ENCODE measurements at places on chromosomes 13 and 19. TPM values are rescaled to one million over a fixed set of nuclear protein-coding genes. Genes with fewer than 3 reads are reported as not detected.

- no peaks in the 10 kb centered on the region for H3K36me3 ChIP-seq
- peak; percentile 60 for DNase-seq
- H3K27ac ChIP-seq: no peak overlapping the region
- H3K4me1 ChIP-seq: peaks cover 14% of the 10 kb centered on the region
- no peak overlapping the region for H3K4me3 ChIP-seq
- no peaks in the 10 kb centered on the region for H3K27me3 ChIP-seq
These were observed 4.7 kb upstream of the TUBGCP3 start for GRCh38 chr13:112592647-112593046.

Gene NLRP4
- 0.04 TPM for polyA plus RNA-seq

DNA sequence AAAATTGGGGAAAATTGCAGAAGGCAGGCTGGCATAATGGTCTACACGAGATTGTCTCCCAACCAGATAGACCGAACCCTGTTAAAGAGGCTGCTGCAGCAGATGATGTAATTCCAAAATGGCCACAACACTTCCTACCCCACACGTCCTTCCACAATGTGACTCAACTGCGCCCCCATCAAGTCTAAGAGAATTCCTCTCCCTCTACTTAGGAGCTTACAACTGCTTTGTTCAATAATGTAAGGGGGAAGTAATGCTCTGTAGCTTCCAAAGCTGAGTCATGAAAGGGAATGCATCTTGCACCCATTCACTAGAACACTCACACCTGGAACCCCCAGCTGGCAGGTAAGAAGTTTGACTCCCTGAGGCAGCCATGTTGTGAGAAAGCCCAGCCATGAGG, 117.8 kb upstream of the IRS2 start:
- H3K27me3 ChIP-seq: no peaks in the 10 kb centered on the region
- H3K4me3 ChIP-seq: no peak overlapping the region
- DNase-seq: no peak
- H3K36me3 ChIP-seq: no peaks in the 10 kb centered on the region

- peak overlapping the region; percentile 15 for H3K27ac ChIP-seq
- no peaks in the 10 kb centered on the region for H3K36me3 ChIP-seq
- DNase-seq: no peak
- H3K27me3 ChIP-seq: no peaks in the 10 kb centered on the region
These were observed 34.1 kb downstream of the DLEU7 start for GRCh38 chr13:50809133-50810090.

- H3K36me3 ChIP-seq: no peaks in the 10 kb centered on the region
- peak within 1 kb of the TSS; percentile 79 for H3K27ac ChIP-seq
- H3K4me3 ChIP-seq: peak within 1 kb of the TSS; percentile 69
These were observed at the start of gene FUT1 for GRCh38 chr19:48752496-48753365. TSS of gene FUT1 (minus strand) at chr19:48752641. CDS start at chr19:48751281, 1,360 bp downstream.

DNA sequence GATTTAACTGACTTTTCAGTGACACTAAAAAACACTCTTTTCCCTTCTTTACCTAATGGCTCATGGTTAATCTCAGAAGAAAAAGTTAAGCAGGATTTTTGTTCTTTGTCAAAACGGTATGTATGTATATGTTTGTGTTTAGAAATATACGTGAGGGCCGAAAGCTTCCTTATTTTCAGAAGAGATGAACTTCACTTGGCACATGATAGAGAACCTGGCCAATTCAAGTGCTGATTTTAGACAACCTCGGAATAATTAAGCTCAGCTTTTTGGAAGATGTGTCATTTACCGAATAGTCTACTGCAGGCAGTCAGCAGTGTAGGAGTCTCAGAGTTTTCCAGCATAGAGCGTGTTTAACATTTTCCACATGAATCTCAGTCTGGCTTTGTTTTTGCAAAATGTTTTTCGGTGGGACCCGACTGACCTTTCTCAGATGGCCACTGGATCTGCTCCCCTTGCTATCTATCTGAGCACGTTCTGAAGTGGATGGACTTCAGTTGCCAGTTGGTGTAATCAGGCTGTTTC, 4.6 kb downstream of the RNASEH2B start:
- H3K36me3 ChIP-seq: no peaks in the 10 kb centered on the region
- DNase-seq: no peak
- peaks cover 81% of the 10 kb centered on the region for H3K4me1 ChIP-seq
- H3K27me3 ChIP-seq: no peaks in the 10 kb centered on the region
- H3K27ac ChIP-seq: peak overlapping the region; percentile 85

- no peak for DNase-seq
- H3K27me3 ChIP-seq: no peaks in the 10 kb centered on the region
- no peaks in the 10 kb centered on the region for H3K4me1 ChIP-seq
- H3K4me3 ChIP-seq: no peak overlapping the region
These were observed 145.8 kb downstream of the KCNRG start for GRCh38 chr13:50161052-50161451.

Gene PSENEN
- polyA plus RNA-seq: 61.9 TPM

GRCh38 chr19:50779504-50780457, 9.5 kb downstream of the GPR32 start:
- peaks cover 87% of the 10 kb centered on the region for H3K27me3 ChIP-seq
- H3K27ac ChIP-seq: no peak overlapping the region
- H3K4me3 ChIP-seq: no peak overlapping the region
- H3K4me1 ChIP-seq: peaks cover 2% of the 10 kb centered on the region
- H3K36me3 ChIP-seq: no peaks in the 10 kb centered on the region

DNA sequence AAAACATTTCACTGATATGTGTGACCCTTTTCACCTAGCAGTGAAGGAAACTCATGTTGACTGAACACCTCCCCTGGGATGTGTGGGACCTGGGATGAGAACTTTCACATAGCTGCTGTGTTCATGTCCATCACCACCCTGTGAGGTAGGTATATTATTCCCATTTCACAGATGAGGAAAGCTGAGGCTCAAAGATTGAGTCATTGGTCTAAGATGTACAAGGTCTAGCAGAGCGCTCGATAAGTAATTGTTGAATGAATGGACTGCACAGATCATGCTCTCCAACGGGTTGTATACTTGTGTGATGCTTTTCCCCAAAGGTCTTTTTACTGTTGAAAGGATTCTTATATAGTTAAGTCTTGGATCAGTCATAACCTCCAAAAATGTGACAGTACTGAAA, 75.6 kb upstream of the TSC22D1 start:
- no peaks in the 10 kb centered on the region for H3K27me3 ChIP-seq
- H3K27ac ChIP-seq: no peak overlapping the region
- no peaks in the 10 kb centered on the region for H3K4me1 ChIP-seq
- no peaks in the 10 kb centered on the region for H3K36me3 ChIP-seq
- DNase-seq: no peak

Gene CFAP97D2
- polyA plus RNA-seq: not detected

GRCh38 chr13:51958217-51958547, 53.1 kb downstream of the ATP7B start:
- H3K27me3 ChIP-seq: no peaks in the 10 kb centered on the region
- H3K27ac ChIP-seq: no peak overlapping the region
- no peaks in the 10 kb centered on the region for H3K36me3 ChIP-seq
- H3K4me3 ChIP-seq: no peak overlapping the region
- peaks cover 10% of the 10 kb centered on the region for H3K4me1 ChIP-seq

Gene TEX101
- polyA plus RNA-seq: not detected

GRCh38 chr13:46495651-46496050, 57.3 kb upstream of the LRCH1 start:
- H3K27ac ChIP-seq: no peak overlapping the region
- no peaks in the 10 kb centered on the region for H3K36me3 ChIP-seq
- H3K27me3 ChIP-seq: no peaks in the 10 kb centered on the region
- DNase-seq: no peak
- H3K4me3 ChIP-seq: no peak overlapping the region
- H3K4me1 ChIP-seq: peaks cover 9% of the 10 kb centered on the region

GRCh38 chr19:15892012-15892411, 5.9 kb downstream of the CYP4F2 start:
- H3K27ac ChIP-seq: no peak overlapping the region
- no peak overlapping the region for H3K4me3 ChIP-seq

DNA sequence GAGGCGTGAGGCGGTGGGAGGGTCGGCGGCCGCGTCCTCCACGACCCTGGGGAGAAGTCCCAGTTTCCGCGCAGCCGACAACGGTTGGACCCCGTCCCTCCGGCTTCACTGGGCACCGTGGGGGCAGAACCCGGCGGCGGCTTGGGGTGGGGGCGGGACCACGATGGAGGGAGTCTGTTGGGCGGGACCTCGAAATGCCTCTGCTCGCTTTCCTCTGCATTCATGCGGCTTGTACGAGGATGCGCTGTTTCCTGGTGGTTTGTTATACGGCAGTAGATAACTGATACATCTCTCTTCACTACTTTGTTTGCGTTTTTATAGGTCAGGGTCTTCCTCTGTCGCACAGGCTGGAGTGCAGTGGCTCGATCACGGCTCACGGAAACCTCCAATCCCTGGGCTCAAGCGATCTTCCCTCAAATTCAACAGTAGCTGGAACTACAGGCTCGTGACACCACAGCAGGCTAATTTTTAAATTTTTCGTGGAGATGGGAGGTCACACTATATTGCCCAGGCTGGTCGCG, 24.6 kb upstream of the ZNF846 start:
- DNase-seq: no peak
- H3K27ac ChIP-seq: peak overlapping the region; percentile 91
- no peaks in the 10 kb centered on the region for H3K36me3 ChIP-seq
- H3K4me3 ChIP-seq: peak overlapping the region; percentile 54
- H3K4me1 ChIP-seq: peaks cover 3% of the 10 kb centered on the region

- H3K27ac ChIP-seq: no peak overlapping the region
- H3K4me1 ChIP-seq: no peaks in the 10 kb centered on the region
- H3K27me3 ChIP-seq: no peaks in the 10 kb centered on the region
- H3K36me3 ChIP-seq: no peaks in the 10 kb centered on the region
These were observed 709.4 kb downstream of the PCDH17 start for GRCh38 chr13:58340895-58341294.

GRCh38 chr19:38932425-38933179, 1.9 kb downstream of the MRPS12 start:
- no peak overlapping the region for H3K27ac ChIP-seq
- H3K4me3 ChIP-seq: no peak overlapping the region
- peaks cover 48% of the 10 kb centered on the region for H3K4me1 ChIP-seq
- no peaks in the 10 kb centered on the region for H3K27me3 ChIP-seq
- H3K36me3 ChIP-seq: peaks cover 33% of the 10 kb centered on the region

- no peak overlapping the region for H3K4me3 ChIP-seq
- H3K27ac ChIP-seq: no peak overlapping the region
- peaks cover 49% of the 10 kb centered on the region for H3K4me1 ChIP-seq
- no peaks in the 10 kb centered on the region for H3K27me3 ChIP-seq
- no peaks in the 10 kb centered on the region for H3K36me3 ChIP-seq
These were observed 6.9 kb downstream of the CAPN12 start for GRCh38 chr19:38737281-38737865.

GRCh38 chr13:68369739-68370138, 1139.6 kb upstream of the PCDH9 start:
- H3K27ac ChIP-seq: no peak overlapping the region
- no peaks in the 10 kb centered on the region for H3K4me1 ChIP-seq
- no peaks in the 10 kb centered on the region for H3K27me3 ChIP-seq
- no peaks in the 10 kb centered on the region for H3K36me3 ChIP-seq
- no peak for DNase-seq

Gene AMH
- polyA plus RNA-seq: 0.20 TPM

GRCh38 chr19:37691881-37692504, 27.6 kb downstream of the ZNF607 start:
- H3K4me3 ChIP-seq: peak overlapping the region; percentile 59
- peak; percentile 95 for DNase-seq
- H3K4me1 ChIP-seq: peaks cover 4% of the 10 kb centered on the region
- H3K27me3 ChIP-seq: no peaks in the 10 kb centered on the region
- H3K36me3 ChIP-seq: no peaks in the 10 kb centered on the region
- H3K27ac ChIP-seq: peak overlapping the region; percentile 83

DNA sequence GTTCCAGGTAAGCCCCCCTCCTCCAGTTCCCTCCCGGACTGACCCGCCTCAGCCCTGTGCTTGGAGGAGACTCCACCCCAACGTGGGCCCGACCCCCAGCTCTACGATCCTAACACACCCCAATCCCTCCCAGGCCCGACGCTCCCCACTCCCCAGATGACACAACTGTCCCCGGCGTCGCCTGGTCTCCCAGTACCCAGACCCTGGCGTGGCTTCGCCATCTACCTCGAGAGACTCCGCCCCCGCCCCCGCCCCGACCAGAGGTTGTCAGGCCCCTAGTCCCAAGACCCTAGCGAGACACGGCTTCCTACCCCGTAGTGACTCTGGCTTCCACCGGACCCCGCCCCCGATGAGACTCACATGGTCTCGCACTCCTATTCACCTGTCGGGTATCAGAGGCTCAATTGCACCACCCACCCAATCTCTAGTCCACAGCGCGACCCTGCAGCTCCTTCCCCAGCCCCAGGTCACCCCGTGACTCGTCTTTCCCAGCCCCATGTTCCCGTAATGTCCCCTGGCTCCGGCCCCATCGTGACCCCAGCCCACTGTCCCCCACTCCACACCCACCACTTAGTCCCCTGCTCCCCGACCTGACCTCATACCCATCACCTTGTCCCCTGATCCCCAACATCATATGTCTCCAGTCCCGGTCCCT, 2.9 kb downstream of the CD37 start:
- H3K27ac ChIP-seq: peak overlapping the region; percentile 89
- H3K27me3 ChIP-seq: no peaks in the 10 kb centered on the region
- DNase-seq: peak; percentile 78
- peaks cover 48% of the 10 kb centered on the region for H3K4me1 ChIP-seq
- H3K36me3 ChIP-seq: peaks cover 35% of the 10 kb centered on the region
- no peak overlapping the region for H3K4me3 ChIP-seq

GRCh38 chr13:22861958-22862466, 318.8 kb upstream of the SGCG start:
- DNase-seq: no peak
- H3K4me1 ChIP-seq: no peaks in the 10 kb centered on the region
- no peak overlapping the region for H3K27ac ChIP-seq
- H3K4me3 ChIP-seq: no peak overlapping the region
- no peaks in the 10 kb centered on the region for H3K36me3 ChIP-seq
- H3K27me3 ChIP-seq: no peaks in the 10 kb centered on the region

Gene SRRM5
- 0.54 TPM for polyA plus RNA-seq

- no peak for DNase-seq
- H3K27me3 ChIP-seq: no peaks in the 10 kb centered on the region
- no peak overlapping the region for H3K4me3 ChIP-seq
- no peaks in the 10 kb centered on the region for H3K36me3 ChIP-seq
- H3K27ac ChIP-seq: no peak overlapping the region
These were observed 45.1 kb downstream of the DCLK1 start for GRCh38 chr13:36086117-36086516.

DNA sequence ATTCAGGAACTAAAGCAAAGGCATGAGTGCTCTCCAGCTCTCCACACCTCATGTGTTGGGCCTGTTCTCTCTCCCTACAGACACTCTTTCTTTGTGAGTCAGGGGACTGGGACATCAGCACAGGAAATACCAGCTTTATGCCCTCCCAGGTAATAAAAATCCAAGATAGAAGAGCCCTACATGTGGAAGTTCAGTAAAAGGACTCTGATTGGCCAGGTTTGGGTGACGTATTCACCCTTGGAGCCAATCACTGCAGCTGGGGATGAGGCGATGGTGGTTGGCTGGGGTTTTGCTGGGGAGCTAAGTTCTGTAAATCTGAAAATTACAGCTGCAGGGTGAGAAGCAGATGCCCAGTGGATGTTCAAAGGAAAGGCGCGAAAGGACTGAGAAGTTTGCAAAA, 32.5 kb downstream of the CCDC70 start:
- no peak overlapping the region for H3K27ac ChIP-seq
- H3K36me3 ChIP-seq: no peaks in the 10 kb centered on the region
- no peaks in the 10 kb centered on the region for H3K4me1 ChIP-seq
- H3K4me3 ChIP-seq: no peak overlapping the region
- DNase-seq: no peak

Data from spleen (tissue), 13 donors.